ENCODE measurements at places on chromosomes 5 and 9. TPM values are rescaled to one million over a fixed set of nuclear protein-coding genes. Genes with fewer than 3 reads are reported as not detected.

DNA sequence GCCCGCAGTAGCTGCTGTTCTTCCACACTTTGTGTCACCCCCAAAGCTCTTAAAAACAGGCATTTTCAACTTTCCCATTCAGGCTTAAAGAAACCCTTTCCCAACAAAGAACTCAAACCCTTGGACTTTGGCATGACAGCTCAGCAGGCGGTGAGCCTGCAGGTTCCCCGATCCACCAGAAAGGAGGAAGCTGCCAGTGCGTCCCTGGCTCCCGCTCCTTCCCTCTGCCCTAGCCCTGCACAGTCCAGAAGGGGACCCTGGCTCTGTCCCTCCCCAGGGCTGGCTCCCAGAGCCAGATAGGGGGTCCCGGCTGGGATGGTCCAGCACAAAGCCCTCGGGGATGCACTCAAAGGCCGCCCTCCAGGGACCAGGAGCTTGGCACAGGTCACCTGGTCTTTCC, 9.6 kb downstream of the SLC9A3 start:
- DNase-seq = no peak

DNA sequence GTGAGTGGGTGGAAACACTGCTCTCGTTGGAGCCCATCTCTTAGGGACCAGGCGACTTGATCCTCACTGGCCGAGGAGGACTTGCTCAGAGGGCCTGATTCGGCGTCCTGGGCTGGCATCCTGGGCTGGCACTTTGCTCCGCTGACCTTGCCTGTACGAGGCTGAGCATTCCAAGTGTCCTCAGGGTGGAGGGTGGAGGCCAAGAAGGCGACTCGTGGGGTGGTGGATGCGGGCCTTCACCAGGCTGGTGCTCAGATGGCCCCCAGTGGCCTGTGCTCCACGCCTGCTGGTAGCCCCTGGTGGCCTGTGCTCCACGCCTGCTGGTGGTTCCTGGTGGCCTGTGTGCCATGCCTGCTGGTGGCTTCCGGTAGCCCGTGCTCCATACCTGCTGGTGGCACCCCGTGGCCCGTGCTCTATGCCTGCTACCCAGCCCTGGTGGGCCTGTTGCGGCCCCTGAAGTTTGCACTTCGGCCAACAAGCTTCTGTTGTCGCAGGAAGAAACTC, 42.9 kb downstream of the PHF2 start:
- DNase-seq = no peak

DNA sequence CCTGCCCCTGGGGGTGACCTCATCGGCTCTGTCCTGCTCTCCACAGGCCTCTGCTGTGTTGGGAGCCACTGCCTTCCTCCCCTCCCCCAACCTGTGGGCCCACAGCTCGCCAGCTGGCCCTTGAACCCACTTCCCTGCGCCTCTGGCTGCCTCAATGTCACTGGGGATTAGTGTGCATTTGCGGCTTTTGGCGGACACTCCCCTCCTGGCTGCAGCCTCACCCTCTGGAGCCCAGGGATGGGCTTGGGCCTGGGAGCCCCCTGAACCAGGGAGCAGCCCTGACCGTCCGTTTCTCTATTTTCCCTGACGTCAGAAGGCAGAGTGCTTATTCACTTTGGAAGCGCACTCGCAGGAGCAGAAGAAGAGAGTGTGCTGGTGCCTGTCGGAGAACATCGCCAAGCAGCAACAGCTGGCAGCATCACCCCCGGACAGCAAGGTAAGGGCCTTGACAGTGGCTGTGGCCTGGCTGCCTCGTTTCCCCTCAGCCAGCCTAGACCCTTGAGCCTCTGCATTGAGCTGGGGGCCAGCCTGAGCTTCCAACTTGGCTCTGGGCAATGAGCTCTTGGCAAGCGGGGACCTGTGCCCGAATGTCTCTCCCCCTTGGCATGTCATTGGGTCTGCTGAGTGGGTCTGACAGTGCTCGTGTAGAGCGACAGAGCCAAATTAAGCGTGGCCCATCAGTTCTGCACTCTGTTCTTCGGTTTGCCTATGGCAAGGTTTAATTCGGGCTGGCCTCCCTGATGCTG, 73.1 kb downstream of the RGS3 start:
- DNase-seq = no peak

DNA sequence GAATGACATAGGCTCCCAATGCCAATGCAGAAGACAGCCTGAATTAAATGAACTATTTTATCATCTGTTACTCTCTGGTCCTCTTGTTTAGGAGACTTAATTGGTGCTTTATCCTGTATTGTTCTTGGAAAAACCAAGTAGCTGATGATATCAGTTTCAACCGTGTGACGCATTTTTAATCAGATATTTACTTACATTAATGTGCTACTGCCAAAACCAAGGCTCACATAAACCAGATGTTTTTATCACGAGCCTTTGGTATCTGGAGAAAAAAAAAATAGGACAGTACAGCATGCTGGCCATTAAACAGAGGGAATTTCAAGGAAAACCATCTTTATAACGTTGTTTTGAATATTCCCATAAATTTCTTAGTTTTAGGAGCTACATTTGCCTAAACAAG, 90.1 kb downstream of the ICE1 start:
- DNase-seq = no peak

- DNase-seq = no peak
Observed at GRCh38 chr5:102858808-102859207, 103.7 kb downstream of the PAM start.

DNA sequence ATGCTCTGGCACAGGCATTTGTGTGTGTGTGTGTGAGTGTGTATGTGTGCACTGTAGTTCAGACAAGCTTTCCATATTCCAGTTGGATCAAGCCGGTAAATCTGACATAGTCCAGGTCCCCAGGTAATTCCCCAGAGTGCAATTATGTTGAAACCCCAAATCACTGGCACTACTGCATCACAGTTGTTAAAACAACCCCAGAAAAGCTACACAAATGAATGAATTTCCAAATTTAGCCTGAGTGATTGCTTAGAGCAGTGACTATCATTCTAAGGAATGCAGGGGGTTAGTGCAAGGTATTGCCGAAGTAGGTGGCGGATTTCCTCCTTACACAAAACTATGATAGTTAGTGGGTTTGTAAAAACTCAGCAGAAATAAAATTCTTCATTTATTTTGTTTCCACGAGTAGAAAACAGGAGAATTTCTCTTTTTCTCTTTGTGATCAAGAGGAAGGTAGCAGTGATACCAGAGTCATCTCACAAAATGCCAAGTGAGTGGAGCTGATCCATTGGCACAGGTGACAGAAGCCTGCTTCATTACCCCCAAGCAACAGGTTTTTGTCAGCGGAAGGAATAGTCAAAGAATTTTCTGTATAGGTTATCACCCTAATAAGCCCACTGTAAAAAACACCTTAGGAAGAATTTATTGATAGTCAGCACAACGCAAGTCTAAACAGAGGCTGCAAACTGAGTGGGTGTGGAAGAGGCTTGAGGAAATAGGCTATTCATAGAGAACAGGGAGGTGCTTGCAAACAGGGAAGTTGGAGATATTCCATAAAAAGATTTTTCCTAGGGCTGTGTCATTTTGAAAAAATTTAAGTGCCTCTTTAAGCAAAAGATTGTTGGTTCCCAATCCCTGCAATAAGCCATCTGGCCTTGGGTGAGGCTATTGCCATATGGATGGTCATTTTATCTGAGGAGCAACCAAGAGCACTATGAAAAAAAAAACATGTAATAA, 385.1 kb downstream of the CHSY3 start:
- no peak for DNase-seq

GRCh38 chr5:146529984-146530383, 14.0 kb upstream of the GPR151 start:
- no peak for DNase-seq

DNA sequence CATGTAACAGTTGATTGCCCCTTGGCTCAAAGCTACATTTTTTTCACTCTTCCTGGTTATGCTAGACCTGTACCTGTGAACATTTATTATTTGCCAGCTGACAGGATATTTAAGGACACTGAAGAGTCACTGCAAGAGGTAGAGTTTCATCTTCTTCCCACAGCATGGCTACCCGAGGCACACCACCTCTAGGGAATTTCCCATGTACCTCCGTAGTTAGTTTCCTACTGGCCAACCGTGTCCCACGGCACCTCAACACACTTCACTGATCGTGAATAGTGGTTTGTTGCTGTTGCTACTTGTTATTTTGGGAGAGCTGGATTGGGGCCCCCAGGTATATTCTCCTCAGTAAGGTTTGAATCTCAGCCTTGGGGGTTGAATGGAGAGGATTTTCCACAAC, 648.6 kb downstream of the SEMA5A start:
- no peak for DNase-seq

DNA sequence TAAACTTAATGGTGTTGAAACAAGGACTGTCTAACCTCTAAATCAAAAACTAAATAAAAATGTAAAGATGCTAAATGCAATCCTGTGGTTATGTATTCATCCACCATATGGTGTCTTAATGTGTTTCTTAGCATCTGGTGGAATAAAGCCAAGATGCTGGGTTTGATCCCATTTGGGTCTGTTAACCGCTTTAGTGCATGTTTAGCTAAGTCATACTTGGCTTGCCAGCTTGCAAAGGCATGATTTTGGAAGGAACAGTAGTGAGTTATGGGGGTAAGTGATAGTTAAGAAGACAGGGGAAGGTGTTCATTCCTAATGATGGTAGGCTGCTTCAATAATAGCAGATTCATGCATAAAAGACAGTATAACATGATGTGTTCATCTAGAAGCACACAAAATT, 139.0 kb upstream of the SLC27A6 start:
- no peak for DNase-seq

DNA sequence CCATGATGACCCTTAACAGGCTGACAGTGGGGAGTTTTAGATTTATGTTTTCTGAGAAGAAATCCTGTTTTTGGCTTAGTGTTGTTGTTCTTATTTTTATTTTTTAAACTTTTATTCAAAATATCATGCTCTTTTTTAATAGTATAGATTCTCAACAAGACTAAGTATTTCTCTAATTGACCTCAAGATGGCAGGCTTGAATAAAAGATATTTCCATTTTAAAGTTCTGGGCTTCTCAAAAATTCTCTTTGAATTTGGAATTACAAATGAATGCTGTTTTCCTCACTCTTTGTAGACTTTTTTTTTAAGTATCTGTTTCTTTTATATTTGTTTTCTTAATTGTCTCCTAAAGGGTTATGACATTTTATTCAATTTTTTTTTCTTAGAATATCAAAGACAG, 50.0 kb upstream of the SH3GL2 start:
- DNase-seq = no peak

The FOXD4L6 gene
- 0.09 TPM for total RNA-seq

The TOR4A gene
- 2.0 TPM for total RNA-seq

The KCNIP1 gene
- total RNA-seq = 0.09 TPM

DNA sequence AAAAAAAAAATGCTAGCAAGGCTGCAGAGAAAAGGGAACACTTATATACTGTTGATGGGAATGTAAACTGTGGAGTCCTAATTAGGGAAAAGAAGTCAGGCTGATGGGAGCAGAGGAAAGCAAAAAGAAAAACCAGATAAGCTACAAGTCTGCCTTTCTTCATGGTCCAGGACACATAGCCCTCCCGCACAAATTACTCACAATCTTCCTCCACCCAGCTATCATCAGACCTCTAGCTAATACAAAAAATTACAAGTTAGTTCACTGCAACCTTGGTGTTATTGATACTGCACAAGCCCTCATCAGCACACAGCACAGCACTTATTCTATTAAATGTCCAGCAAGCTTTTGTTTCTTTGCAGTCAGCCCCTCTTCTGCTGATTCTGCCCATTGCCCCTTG, 186.0 kb upstream of the ADRA1B start:
- DNase-seq = no peak

DNA sequence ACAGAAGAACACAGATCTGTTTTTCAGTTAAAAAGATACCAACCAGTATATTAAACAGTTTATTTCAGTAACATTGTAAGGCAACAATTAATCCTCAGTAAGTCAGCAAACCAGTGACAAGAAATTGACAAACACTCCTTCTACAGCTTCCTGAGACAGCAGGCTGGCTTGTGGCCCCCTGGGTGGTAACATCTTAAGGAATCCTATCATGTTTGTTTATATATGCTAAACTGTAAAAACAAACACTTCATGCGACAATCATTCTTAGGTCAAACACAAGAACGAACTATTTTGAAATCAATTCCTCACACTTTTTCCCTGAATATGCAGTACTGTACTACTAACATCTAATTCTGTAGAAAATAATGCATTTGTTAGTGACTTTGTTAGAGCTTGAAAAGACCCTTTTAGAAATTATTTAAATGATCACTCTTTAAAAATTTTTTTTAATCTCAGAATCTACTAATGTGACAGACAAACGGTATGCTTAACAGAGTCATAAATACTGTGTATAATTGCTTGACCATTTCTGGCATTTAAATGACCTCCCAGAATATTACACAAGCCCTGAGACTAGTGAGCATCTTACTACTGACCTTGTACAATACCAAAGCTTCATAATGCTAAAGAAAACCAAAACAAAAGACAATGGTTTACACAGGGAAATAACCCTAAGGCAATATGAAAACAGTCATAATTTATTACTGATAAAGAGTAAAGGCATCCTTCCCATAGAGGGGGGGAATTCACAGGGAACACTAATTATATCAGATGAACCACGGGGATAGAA, 48.2 kb downstream of the ERMP1 start:
- no peak for DNase-seq

- DNase-seq = no peak
Observed at GRCh38 chr5:102974177-102974576, 145.8 kb downstream of the GIN1 start.

DNA sequence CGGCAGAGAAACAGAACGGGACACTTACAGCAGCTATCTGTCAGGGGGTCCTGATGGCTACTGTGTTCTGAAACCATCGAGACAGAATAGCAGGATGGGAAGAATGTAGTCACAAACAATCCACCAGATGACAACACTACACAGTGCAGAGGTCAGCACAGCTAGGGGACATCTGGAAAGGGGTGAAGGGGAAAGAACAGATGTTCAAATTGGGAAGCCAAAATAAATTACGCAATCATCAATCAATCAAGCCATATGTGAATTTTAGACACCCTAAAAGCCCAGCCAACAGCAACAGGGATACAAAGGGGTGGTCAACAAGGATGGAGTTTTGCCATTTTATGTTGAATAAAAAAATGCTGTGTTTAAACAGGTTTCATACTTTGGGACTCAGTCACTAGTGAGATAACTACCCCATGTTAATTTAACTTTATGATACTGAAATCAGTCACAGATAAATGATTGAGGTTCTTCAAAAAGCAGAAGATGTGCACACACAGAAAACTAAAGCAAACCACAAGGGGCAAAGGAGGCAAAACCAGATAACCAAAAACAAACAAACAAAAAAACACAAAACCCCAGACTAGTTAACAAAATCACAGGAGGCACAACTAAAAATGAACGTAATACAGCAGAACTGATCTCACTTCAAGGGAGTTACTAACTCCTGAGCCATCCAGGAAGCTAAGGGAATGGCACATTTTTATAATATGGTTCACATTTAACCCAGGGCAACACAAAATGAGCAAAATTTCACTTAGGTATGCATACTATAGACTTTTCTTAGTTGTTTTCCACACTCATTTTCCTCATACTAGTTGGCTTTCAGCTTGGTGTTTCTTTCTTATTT, 65.9 kb downstream of the HABP4 start:
- DNase-seq = no peak

GRCh38 chr5:119269061-119269944, 86.5 kb upstream of the TNFAIP8 start:
- DNase-seq = peak; percentile 69

The PLPP7 gene
- 0.52 TPM for total RNA-seq

The GMCL2 gene
- under 0.01 TPM for total RNA-seq

GRCh38 chr9:2321523-2322148, 300.0 kb upstream of the VLDLR start:
- DNase-seq = no peak

The TSSK1B gene
- 0.05 TPM for total RNA-seq

The SPINK4 gene
- total RNA-seq = 0.38 TPM
